ENCODE measurements at places on chromosomes 5 and 9.

DNA sequence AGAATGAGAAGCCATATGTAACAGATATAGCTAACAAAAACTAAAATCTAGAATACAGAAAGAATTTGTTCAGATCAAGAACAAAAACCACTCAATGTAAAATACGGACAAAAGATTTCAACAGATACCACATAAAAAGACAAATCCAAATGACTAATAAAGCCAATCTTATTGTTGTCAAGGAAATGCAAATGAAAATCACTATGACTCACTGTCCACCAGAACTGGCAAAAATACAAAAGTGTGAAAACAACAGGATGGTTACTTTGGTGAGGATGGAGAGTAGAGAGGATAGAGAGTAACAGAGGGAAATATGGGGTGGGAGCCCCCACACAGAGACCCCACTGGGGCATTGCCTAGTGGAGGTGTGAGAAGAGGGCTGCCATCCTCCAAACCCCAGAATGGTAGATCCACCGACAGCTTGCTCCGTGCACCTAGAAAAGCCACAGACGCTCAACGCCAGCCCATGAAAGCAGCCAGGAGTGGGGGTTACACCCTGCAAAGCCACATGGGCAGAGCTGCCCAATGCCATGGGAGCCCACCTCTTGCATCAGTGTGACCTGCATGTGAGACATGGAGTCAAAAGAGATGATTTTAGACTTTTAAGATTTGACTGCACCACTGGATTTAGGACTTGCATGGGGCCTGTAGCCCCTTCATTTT lies 15.2 kb upstream of the RHOBTB3 start:
- no peak for DNase-seq

DNA sequence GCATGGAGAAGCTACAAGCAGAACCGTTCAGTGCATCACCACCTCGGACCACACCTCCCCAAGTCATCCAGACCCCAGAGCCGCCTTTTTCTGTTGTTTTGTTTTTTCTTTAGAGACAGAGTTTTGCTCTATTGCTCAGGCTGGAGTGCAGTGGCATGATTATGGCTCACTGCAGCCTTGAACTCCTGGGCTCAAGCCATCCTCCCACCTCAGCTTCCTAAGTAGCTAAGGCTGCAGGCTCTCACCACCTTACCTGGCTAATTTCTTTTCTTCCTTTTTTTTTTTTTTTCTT lies 13.5 kb upstream of the SFXN1 start:
- DNase-seq = no peak

DNA sequence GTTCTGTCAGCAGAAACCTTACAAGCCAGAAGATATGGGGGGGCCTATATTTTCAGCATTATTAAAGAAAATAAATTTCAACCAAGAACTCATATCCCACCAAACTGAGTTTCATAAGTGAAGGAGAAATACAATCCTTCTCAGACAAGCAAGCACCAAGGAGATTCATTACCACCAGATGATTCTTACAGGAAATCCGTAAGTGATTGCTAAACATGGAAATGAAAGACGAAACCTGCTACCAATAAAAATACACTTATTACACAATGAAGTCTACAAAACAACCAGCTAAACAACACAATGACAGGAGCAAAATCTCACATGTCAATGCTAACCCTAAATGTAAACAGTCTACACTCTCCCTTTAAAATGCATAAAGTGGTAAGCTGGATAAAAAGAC lies 17.8 kb upstream of the C9orf72 start:
- DNase-seq = no peak

DNA sequence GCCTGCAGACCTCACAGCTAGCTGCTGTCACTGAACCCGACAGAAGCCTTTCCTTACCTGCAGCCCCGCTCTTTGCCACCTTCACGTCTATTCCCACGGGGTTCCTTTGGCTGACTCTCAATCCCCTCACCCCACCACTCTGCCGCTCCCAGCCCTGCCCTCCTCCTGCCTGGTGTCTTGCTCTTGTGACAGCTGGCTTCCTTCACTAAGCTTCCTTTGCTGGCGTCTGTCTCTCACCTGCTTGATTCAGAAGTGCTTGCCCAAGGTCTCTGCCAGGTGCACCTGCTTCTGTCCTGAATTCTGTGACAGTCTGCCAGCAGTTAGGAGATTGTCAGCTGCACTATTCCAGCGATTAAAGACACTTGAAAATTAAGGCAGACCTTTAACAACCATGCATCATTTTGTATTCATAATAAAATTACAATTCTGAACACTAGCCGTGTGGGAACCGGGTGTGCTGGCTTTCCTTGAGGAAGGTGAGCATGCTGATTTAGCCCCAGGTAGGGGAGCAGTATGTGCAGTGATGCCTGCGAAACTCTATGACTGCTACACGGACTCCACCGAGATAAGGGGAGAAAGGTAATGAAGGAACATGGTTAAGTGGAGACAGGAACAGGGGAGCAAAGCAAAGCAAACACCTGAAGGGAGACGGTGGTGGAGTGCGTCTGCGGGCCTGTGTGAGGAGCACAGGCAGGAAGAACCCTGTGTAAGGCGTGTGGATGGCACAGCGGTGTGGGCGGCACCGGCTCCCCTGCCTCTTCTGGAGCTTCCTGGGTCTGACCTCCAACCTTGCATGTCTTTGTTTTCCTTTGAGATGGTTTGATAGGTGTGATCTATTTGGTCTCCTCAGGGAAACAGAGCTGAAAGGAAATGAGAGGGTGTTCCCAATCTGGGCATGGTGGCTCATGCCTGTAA lies 80.1 kb upstream of the CACNA1B start:
- no peak for DNase-seq

- DNase-seq = no peak
Observed at GRCh38 chr9:78552802-78553201, 255.9 kb downstream of the PSAT1 start.

GRCh38 chr9:129102791-129103594 lies 7.6 kb downstream of the CRAT start:
- DNase-seq = no peak

DNA sequence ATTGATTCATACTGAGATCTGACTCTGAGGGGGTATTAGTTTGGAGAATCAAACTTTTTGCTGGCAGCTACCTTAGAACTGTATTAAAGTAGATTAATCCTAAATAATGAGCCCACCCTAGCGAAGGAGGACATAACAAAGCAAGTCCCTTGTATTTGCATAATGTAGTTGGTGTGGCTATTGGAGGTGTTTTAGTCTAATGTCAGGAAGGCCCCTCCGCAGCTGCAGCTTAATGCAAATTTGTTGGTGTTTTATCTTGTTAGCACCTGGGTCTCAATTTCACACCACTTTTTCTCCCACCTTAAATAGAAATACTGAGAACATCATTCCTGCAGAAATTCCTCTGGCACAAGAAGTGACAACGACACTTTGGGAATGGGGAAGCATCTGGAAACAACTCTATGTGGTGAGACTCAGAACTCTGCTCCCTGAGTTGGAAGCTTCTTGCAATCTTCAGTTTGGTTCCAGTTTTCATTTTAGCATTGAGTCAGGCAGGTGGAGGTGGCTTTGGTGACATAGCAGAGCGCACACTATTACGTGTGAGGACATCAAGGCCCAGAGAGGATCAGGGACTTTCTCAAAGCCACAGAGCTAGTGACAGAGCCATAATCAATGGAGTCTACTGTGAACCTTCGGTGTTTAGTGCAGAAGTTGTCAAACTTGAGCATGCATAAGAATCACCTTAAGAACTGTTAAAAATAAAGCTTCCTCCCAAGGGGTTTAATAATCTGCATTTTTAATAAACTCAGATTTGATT lies 33.9 kb downstream of the DOCK2 start:
- DNase-seq = no peak

GRCh38 chr9:94714494-94714893 lies 12.0 kb upstream of the AOPEP start:
- DNase-seq = no peak

GRCh38 chr5:78985725-78986223 lies 664 bp upstream of the ARSB start:
- no peak for DNase-seq

DNA sequence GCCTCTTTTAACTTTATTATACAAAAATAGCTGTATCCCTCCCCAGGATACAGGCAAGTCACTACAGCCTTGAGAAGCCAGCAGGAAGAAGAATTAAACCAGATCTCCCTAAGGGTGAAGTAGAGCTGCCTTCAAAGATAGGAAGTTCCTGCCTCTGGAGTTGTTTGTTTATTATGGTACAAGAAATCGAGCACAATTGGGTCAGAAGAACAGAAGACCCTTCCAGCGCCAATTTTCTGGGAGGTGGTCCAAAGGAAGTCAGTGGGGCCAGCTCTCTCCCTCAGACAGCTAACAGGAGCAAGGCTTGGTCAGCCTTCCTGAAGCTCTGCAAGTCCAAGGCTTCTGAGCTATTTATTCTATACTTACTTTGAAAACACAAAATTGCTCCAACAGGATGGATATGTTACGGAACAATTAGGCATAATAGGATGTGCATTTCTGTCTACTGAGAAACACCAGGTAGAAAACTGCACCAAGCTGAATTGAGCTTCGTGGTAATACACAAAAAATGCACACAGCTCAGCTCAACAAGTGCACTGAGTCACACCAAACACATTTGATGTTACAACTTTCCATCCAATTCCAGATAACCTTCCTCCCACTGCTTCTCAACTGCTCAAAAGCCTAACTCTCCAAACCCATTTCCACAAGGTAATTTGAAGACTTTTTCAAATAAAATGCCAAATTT lies 16.0 kb downstream of the SERINC5 start:
- DNase-seq = no peak

DNA sequence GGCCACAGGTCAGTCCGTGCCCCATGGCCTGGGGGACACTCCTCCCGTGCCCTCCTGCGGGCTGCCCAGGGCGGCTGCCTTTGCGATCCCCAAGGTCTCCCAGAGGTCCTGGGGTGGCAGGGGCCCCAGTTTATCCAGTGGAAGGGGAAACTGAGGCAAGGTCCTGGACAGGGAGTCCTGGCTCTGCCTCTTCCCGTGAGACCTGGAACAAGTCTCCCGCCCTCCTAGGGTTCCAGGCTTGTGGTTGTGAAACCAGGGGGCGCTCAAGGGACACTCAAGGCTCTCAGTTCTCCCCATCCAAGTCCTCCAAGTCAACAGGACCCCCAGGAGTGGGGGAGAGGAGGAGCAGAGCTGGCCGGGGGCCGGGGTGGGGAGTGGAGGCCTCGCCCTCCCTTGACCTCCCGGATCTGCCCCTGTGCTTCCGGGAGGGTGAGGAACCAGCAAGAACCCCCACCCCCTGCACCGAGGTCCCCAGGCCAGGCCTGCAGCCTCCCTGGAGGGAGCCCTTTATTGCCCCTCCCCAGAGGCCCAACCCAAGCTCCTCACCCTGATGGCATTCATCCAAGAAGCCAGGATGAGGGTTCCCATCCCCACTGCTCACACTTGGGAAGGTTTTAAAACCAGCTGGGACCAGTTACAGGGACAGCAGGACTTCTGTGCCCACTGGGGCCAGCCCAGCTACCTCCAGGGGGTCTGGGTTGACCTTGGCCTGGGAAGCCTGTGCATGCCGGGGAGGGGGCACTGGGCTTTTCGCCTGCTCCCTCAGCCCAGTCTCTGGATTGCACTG lies 24.7 kb upstream of the TMEM250 start:
- no peak for DNase-seq

DNA sequence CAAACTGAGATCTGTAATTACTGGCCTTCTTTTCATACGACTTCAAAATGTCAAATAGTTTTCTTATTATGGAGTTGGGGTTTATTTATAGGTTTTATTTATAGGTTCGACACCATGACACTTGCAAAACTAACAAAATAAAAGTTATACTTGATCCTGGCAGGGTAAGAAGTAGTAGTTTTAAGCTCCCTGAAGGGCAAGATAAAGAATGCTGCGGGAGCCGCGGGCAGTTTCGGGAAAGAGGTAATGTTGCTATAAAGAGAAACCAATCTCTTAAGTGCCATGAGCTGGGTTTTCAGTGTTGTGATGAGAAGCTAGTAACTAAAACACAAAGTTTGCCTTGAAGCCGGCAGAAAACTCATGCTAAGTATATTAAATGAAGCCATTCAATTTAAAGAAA lies 24.8 kb downstream of the PTPN3 start:
- DNase-seq = no peak

DNA sequence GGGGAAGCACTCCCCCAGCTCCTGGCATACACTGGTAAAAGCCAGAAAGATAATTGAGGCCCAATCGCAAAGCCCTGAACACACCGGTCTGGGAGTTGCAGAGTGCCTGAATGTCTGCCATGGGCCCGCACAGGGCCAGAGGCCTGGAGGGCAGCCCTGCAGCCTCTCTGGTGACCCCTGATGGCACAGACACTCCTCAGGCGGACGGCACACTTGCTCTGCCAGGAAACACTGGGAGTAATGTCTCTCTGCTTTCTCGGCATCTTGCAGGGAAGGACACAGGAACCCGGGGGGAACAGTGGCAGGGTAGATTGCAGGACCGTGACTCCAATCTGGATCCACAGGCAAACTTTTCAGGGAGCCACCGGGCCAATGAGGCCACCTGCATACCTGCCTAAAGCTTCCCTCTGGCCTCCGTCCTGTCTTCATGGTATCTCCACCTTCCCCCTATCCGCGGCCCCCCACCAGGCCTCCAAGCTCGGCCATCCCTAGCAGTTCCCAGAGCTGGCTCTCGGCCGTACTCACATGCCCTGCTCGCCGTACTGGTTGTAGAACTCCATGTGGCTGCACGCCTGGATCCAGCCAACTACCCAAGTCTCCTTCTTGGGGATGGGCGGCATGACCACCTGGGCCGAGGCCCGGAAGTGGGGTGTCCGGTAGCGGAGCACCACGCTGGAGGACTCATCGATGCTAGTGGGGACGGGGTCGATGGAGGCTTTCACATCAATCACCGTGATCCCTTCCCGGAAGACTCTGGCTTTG lies 797 bp downstream of the FAM78A start:
- no peak for DNase-seq

DNA sequence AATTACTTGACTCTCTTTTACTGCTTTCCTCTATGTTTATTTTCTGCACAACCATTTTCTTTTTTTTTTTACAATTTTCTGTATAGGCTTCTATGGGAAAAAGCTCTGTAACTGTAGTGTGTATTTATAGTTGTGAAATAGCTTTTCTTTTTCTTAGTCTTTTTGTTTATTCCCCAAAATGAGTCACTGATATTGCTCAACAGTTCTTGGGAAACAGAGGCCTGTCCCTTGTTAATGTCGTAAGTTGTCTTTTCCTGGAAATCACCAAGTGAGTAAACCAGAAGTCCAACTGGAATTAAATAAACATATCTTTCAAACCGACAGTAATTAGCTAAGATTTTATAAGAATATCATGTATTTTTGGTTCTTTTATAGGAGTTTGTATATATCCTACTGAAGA lies 325.1 kb upstream of the PRR16 start:
- no peak for DNase-seq
